ENCODE measurements at places on chromosomes 3 and 15. TPM values are rescaled to one million over a fixed set of nuclear protein-coding genes. Genes with fewer than 3 reads are reported as not detected.
A peak's percentile ranks its signal among the peaks of the same experiment; 100 is the strongest.

Gene ZNF609
- total RNA-seq = 18.1 TPM

Gene PROS1
- total RNA-seq = 56.0 TPM

- DNase-seq = no peak
Observed at GRCh38 chr3:145857956-145858355, 303.0 kb downstream of the PLOD2 start.

- DNase-seq = no peak
Observed at GRCh38 chr3:194365526-194365925, 4.0 kb downstream of the LRRC15 start.

Gene PRTG
- 1.3 TPM for total RNA-seq

GRCh38 chr3:112629425-112629824, 11.5 kb downstream of the CCDC80 start:
- DNase-seq = peak; percentile 66

- no peak for DNase-seq
Observed at GRCh38 chr3:192373032-192373431, 354.3 kb downstream of the FGF12 start.

DNA sequence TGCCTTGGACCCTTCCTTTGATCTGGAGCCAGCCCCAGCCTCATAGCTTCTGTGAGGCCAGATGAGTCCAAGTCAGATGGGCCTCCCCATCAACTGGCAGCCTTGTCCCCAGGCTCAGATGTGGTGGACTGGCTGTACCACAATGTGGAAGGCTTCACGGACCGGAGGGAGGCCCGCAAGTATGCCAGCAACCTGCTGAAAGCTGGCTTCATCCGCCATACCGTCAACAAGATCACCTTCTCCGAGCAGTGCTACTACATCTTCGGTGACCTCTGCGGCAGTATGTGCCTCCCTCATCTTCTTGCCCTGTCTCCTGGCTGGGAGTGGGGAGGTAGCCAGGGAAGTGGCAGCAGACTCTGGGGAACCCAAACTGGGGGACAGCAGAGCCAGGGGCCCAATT, 6.9 kb upstream of the AP2M1 start:
- DNase-seq = no peak
